ELR (cell line): ENCODE measurements at places on chromosomes 4 and X.

DNA sequence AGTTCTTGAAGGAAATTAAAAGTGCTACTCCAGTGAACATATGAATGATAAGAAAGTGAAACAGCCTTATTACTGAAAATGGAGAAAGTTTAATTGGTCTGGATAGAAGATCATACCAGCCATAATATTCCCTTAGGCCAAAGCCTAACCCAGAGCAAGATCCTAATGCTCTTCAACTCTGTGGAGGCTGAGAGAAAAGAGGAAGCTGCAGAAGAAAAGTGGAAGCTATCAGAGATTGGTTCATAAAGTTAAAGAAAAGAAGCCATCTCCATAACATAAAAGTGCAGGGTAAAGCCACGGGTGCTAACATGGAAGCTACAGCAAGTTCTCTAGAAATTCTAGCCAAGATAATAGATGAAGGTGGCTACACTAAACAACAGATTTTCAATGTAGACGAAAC is 85.5 kb upstream of the ATOH1 start:
- no peak for DNase-seq

DNA sequence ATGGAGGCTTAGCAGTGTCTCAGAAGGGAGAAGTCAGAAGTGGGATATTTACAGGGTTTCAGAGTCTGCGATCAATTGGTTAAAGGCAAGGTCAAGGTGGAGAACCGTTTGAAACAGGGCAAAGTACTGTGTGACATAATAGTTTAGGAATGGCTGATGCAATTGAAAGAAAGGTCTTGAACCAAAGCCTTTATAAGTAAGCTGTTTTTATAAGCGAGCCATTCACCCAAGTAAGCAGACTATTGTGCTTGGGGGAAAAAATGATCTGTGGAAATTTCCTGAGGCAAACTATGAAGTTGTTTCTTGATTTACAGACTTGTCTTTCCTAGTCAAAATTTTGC is 327.3 kb downstream of the CAMK2D start:
- peak; percentile 54 for DNase-seq

DNA sequence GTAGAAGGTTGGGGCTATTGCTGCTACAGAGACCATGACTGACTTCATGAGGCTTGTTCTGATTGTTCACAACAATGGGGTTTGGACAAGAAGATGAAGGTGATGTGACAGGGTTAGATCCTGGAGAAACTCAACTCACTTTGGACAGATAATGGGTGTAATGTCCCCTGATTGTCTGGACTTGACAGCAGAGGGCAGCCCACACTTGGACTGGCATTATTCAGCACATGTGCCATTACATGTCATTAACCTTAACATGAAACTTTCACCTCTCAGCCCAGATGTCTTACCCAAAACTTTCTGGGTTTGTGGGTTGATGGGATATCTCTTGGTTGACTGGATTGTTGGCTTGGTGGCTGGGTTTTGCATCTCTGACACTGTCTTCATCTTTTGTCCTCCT is 101.5 kb downstream of the MXRA5 start:
- peak; percentile 10 for DNase-seq

DNA sequence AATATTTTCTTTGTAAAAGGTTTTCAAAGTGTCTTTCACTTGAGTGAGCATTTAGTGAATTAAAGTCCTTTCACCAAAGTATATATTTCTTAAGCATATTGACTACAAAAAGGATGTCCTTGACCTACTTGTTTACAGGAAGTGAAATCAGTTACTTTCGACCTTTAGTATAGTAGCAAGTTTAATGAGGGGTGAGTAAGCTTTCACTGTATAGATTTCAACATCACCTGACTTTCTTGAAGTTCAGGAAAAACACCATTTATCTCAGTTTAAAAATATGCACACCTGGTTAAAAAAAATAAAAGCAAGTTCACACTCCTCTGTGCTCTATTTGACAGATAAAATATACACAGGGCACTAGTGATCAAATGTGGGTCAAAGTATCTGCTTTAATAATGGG is 88.1 kb downstream of the CCSER1 start:
- DNase-seq: no peak

- DNase-seq: no peak
Observed at GRCh38 chrX:77640702-77641101, 145.3 kb downstream of the ATRX start.

GRCh38 chr4:74237425-74237966 is 70.8 kb upstream of the EPGN start:
- no peak for DNase-seq

GRCh38 chr4:174996079-174996478 is 77.9 kb downstream of the ADAM29 start:
- DNase-seq: no peak

- peak; percentile 60 for DNase-seq
Observed at GRCh38 chr4:102420563-102421398, 75.5 kb upstream of the SLC39A8 start.

DNA sequence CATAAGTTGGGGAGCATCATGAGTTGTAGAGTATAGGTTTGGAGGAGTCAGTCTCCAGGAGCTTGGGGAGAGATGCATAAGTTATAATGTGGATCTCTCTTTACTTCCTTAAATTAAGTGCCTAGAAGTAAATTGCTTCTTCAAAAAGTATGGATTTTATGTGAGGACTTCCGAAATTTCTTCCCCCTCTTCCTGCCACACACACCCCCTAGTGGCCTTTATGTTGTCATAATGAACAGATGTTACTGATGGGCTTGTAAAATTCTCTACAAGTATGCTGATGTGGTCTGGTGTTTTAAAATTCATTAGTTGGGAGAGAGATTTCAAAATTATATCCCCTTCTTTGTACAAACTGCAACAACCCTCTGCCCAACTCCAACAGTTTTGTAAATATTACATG is 2.3 kb upstream of the METTL14 start:
- peak; percentile 64 for DNase-seq

GRCh38 chr4:47733302-47734175 is 104.3 kb downstream of the CORIN start:
- DNase-seq: no peak

GRCh38 chr4:183828125-183828524 is 77.0 kb upstream of the STOX2 start:
- no peak for DNase-seq

DNA sequence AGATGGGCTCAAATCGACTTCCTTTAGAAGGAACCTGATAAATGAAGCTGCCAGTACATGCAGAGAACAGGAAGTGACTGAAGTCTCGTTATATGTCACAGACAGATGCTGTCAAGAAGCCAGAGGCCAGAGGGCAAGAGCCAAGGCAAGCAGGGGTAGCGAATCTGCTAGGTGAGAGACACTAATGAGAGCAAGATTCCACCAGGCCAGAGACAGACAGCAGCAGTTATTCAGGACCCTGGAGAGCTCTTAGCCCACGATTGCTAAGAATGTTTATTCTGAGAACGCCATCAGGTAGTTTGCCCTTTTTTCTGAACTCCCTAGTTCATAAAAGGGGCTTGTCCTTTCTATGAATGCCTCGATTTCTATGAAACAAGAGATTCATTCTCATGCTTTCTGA is 73.7 kb downstream of the BEND2 start:
- DNase-seq: peak; percentile 18

- DNase-seq: peak; percentile 0
Observed at GRCh38 chr4:45442466-45442865, 681.4 kb downstream of the GABRG1 start.

DNA sequence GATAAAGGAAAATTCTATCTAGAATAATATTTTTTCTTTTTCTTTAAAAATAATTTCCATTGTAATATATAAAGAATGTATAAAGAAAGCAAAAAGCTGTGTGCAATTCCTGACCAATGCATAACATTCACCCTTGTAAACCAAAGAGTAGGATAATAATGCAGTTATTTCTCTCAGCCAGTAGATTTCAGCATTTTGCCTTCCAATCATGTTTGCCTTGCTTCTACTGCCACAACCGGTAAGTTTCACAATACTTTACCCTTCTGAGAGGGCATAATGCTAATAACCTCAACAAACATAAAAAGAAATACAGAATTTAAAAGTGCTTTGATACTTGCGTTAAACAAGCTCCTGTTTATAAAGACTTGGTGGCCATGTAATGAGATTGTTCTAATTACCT is 59.9 kb downstream of the CHIC2 start:
- DNase-seq: no peak
